SW 1271 (cell line): ENCODE measurements at places on chromosomes 5 and 9.
A peak's percentile ranks its signal among the peaks of the same experiment; 100 is the strongest.

DNA sequence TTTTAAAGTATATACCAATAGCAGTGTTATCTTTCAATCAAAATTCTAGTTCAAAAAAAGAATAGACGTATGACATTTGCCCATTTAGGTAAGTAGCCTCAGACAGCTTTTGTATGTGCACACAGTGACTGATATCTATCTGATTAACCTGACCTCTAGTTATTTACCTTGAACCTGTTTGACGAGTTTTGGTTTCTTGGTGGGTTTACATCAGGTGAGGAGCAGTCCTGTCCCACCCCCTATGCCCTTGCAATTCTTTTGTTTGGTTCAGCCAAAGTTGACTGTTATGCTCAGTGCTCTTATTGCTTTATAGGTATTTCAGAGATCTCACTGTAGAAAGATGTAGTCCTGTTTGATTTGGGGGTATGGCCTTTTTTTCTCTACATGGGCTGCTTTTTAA is 147.2 kb downstream of the ISOC1 start:
- DNase-seq: no peak

DNA sequence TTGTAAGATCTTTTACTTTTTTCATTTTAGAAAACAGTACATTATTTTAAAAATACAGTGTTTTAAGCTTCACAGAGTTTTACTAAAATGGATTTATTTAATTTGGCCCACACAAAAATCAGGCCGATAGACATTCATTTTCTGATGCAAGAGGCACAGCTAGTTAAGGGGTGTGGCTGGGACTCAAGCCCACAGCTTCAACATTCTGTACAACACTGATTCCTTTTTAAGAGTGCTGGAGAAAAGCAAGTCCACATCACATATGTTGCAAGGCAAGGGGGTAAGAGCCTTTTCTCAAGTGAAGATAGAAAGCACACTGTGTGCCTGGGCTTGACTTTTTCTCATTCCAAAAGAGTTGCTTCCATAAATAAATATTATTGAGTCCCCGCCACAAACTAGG is 195.9 kb downstream of the RFK start:
- no peak for DNase-seq

DNA sequence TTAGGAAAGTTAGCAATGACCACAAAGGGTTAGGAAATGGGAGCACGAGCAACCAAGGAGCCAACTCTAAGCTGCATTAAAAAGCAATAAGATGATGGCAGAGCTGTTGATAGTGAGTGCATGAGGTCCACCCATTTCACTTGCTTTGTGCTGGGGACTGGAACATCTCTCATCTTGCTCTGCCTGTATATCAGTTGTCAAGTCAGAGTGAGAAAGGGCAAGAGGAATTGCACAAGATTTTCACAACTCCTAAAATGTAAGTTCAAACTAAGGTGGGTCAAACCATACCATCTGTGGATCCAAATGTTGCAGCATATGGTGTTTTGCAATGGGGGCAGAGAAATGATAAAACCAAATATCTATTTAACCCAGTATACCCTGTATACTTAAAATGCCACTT is 2.8 kb upstream of the ESM1 start:
- DNase-seq: no peak

DNA sequence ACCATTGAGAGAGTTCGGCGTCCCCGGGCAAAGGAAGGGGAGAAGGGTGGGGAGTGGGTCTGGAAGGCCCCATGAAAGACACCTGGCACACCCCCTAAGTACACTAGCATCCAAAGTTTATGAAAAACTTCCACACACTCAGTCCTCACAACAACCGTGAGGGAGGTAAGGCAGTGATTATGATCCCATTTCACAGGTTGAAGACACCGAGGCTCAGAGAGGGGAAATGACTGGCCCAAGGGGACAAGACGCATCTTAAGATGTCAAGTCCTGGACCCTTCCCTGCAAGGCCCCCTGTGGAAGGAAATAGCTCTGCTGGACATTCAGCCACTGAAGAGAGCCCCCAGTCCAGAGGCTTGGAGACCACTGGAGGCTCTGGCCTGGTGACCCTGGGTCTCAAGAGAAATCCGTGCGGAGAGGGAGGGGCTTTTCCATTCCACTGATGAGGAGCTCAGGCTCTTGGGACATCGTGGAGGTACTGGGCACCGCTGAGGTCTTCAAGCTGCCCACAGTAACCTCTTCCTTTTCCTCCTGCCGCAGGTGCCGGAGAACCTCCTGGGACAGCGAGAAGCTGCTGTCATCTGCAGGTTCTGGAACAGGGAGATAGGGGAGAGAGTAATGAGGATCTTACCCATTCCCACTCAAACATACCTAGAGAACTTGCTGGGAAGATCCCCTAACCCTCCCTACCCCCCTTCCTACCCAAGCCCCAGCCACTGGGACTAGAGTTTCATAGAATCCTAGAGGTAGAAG is 5.2 kb downstream of the SMIM33 start:
- no peak for DNase-seq

DNA sequence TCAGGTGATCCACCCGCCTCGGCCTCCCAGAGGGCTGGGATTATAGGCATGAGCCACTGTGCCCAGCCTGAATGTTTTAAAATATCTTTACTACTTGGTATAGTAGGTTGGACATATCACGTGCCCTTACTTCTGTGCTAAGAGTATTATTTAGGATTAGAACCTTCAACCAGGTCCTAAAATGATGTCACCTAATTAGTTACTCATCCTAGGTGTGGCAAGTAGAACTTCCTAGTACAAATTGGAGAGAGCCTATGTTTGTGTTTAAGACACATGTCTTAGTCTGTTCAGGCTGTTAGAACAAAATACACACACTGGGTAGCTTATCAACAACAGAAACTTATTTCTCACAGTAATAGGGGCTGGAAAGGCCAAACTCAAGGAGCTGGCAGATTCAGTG is 51.5 kb downstream of the ZFAND5 start:
- no peak for DNase-seq

GRCh38 chr9:136354592-136355085 is 8.9 kb downstream of the DNLZ start:
- peak; percentile 41 for DNase-seq

- no peak for DNase-seq
Measured at GRCh38 chr5:27523629-27524028, 485.2 kb upstream of the CDH9 start.

DNA sequence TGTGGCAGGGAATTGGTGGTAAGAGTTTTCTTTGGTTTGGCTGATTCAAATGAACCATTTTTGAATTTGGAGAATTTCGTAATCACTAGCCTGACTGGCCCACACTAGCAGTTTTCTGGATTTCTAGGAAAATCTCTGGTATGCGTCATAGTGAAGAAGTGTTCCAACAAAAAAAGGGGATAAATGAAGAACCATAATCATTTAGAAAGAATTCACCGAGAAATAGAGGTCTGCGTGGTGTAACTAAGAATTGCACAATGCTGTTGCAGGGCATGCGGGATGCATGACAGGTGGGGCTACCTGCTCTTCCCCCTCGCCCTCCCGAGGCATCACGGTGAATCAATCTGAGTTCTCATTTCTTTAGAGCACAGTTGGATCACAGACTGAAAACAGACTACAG is 232.3 kb upstream of the PAPPA start:
- DNase-seq: no peak

DNA sequence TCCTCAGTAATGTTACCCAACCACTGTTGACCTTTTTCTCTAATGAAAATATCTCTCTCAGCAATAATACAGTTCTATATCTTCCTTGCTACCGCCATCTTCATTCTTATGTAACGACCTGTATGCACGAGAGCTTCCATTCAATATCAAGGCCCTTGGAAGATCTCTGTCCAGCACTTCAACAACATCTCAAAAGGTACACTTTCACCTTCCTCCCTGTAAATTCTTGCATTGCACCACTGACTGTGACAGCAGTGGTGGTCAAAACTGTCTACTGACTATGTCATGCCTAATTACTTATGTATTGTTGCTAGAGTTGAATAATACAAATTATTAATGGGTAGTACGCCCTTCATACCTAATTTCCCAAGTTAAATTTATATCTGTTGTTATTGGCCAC is 53.3 kb downstream of the ANXA1 start:
- DNase-seq: no peak

- DNase-seq: no peak
Measured at GRCh38 chr5:65760504-65761275, 38.7 kb downstream of the NLN start.

GRCh38 chr9:112501287-112501686 is 14.7 kb downstream of the KIAA1958 start:
- no peak for DNase-seq
